ENCODE measurements at places on chromosomes 1 and 21. TPM values are rescaled to one million over a fixed set of nuclear protein-coding genes. Genes with fewer than 3 reads are reported as not detected.

GBP2 gene
- total RNA-seq: 14.9 TPM

KRTAP19-3 gene
- total RNA-seq: not detected

FAM177B gene
- not detected for total RNA-seq

CCDC181 gene
- total RNA-seq: 0.38 TPM

C8B gene
- not detected for total RNA-seq

IL20 gene
- total RNA-seq: not detected

MARCKSL1 gene
- total RNA-seq: 54.2 TPM

SGIP1 gene
- total RNA-seq: 14.9 TPM

OR2T29 gene
- not detected for total RNA-seq

KRTAP15-1 gene
- total RNA-seq: not detected

YOD1 gene
- total RNA-seq: 3.4 TPM

SYCP1 gene
- total RNA-seq: not detected

PPIAL4G gene
- total RNA-seq: under 0.01 TPM

TAL1 gene
- 0.45 TPM for total RNA-seq

SPATA1 gene
- total RNA-seq: 0.15 TPM

TMCO4 gene
- 8.9 TPM for total RNA-seq

AMY1C gene
- not detected for total RNA-seq

CCDC17 gene
- total RNA-seq: 0.45 TPM

C1orf141 gene
- not detected for total RNA-seq

LRRC38 gene
- 0.38 TPM for total RNA-seq

HSD3B2 gene
- not detected for total RNA-seq

HPDL gene
- 1.1 TPM for total RNA-seq

TDRD5 gene
- not detected for total RNA-seq

BPNT1 gene
- 13.0 TPM for total RNA-seq

C1orf116 gene
- not detected for total RNA-seq

CFHR3 gene
- total RNA-seq: not detected

GUCA2A gene
- not detected for total RNA-seq

KRTAP7-1 gene
- not detected for total RNA-seq

TMEM200B gene
- total RNA-seq: 9.2 TPM

MTMR11 gene
- total RNA-seq: 4.2 TPM

HTR6 gene
- not detected for total RNA-seq

RUNX3 gene
- total RNA-seq: 0.12 TPM

ZNF695 gene
- total RNA-seq: 2.0 TPM

S100A8 gene
- not detected for total RNA-seq

GPR137B gene
- total RNA-seq: 6.5 TPM

OR2L3 gene
- not detected for total RNA-seq

IFI44L gene
- 6.5 TPM for total RNA-seq

RXFP4 gene
- not detected for total RNA-seq

PDE4DIP gene
- total RNA-seq: 162 TPM

TNFRSF8 gene
- total RNA-seq: 0.23 TPM

KCND3 gene
- 7.3 TPM for total RNA-seq

CLIC6 gene
- total RNA-seq: 0.23 TPM

SAMD11 gene
- total RNA-seq: 4.4 TPM

SAMD13 gene
- 0.83 TPM for total RNA-seq

MIB2 gene
- total RNA-seq: 60.0 TPM

GBP6 gene
- not detected for total RNA-seq

AXDND1 gene
- total RNA-seq: 0.47 TPM

TMEM201 gene
- total RNA-seq: 1.6 TPM

CR1L gene
- total RNA-seq: not detected

C1orf87 gene
- not detected for total RNA-seq

All from smooth muscle cell of the coronary artery (primary cell).